Mesenteric fat pad (tissue), 1 donor: ENCODE measurements at places on chromosomes 1 and 21. TPM values are rescaled to one million over a fixed set of nuclear protein-coding genes. Genes with fewer than 3 reads are reported as not detected.
A peak's percentile ranks its signal among the peaks of the same experiment; 100 is the strongest.

OR14A2 gene
- total RNA-seq: not detected

- DNase-seq: no peak
Measured at GRCh38 chr1:176884286-176884685, 280.2 kb downstream of the ASTN1 start.

ANGPTL3 gene
- total RNA-seq: not detected

DNA sequence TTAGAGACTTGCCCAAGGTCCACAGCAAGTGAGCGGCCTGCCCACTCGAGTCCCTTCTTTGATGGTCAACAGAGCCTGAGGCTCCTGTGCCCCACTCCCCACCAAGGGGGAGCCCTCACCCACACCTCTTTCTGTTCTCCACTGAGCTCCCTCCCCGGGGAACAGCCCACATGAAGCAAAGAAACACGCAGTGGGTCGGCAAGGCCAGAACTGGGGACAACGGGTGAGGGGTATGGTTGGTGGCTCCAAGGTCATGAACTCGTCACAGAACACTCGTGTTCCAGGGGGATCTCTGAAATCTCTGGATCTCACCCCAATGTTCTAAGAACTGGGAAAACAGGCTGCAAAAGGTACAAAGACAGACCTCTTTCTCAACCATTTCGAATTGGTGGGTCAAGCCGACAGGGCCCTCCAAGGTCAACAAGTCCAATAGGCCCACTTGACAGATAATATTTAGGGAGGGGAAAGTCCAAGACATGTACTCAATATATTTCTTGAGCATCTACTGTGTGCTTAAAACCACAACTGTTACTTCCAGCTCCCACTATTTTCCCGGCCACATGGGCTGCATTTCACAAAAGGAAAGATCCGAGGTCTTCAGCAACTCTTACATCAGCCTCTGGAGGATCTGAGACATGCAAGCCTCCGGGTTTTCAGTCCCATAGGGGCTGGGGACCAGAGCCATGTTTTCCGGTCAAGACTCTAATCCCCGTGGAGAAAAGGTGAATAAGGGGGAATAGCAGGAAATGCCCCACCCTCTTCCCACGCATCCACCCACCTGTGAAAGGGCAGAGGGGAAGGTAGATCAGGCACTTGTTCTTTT is 1.1 kb upstream of the RAP1GAP start:
- no peak for DNase-seq

DNM3 gene
- total RNA-seq: 5.1 TPM

- DNase-seq: no peak
Measured at GRCh38 chr1:48761411-48761810, 15.3 kb downstream of the BEND5 start.

DNA sequence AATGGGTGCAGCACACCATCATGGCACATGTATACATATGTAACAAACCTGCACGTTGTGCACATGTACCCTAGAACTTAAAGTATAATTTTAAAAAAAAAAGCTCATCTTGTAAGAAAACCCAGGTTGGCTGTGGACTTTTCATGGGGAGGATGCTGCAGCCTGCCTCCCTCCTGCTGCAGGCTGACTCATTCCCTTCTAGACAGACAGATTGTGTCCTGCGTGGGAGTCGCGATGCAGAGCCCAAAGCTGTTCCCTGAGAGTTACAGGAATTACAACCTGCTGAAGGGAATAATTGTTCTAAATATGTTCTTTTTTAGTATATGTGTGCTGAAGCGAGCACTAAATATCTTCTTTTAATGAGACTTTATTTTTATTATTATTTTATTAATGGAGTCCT is 93.2 kb downstream of the TBX19 start:
- DNase-seq: no peak

ELOVL1 gene
- total RNA-seq: 149 TPM

- DNase-seq: no peak
Measured at GRCh38 chr1:172006660-172007059, 165.4 kb downstream of the DNM3 start.

PRKCZ gene
- total RNA-seq: 1.4 TPM

GRCh38 chr1:92538413-92539061 is 51.8 kb upstream of the GFI1 start:
- DNase-seq: no peak

GRCh38 chr1:22944346-22945055 is 28.2 kb downstream of the LACTBL1 start:
- DNase-seq: peak; percentile 8

SELENBP1 gene
- 63.0 TPM for total RNA-seq

GRCh38 chr1:19846338-19846737 is 31.3 kb upstream of the RNF186 start:
- DNase-seq: no peak

DNA sequence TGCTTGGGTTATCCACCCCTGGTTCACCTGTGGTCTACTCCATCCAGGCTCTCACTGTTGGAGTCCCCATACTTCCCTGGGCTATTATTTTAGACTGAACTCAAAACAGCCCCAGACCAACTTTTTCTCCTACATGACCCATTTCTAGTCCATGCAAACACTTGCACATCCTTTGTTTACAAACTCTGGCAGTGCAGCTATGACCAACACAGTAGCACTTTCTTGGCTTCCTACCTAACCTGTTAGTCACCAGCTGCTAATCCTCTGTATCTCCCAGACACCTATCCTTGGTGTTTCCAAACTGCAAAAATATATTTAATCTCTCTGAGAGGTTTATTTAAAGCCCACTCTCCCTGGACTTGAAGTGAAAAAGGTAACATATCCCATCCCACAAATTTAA is 90.8 kb downstream of the DDAH1 start:
- DNase-seq: no peak

DNA sequence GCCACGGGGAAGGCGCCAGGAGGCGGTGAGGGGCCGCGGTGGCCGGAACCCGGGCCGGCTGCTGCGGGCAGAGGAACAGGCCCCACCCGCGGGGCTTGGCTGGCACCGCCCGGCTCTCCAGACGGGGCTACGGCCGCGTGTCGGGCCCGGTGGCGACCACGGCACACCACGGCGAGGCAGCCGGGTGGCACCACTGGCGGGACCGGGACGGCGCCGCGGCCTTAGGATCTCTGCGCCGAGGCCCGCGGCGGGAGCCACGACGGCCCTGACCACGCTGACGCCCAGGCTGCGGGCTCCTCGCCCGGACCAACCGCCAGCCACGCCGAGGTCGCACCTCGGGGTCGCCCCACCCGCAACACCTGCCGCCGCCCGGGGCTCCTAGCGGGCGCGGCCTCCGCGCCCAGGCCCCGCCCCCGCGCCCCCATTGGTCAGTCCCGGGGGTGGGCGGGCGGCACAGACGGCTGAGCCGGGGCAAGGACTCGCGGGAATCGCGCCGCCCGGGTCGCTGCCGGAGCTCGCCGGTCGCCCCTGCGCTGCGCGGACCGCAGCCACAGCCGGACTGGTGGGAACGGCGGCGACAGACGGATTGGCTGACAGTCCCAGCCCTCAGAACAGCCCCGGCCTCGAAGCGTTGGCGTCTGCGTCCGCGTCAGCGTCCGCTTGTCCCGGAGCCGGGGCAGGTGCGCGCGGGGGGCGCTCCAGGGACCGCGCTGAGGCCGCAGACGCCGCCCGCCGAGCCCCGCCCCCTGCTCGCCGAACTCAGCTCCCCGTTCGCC is at the start of gene BMP8A:
BMP8A (plus strand) TSS at position 491 of the 776 bp plus-strand sequence. CDS start 356 bp downstream, outside the sequence.
- DNase-seq: no peak

MYCL gene
- 0.32 TPM for total RNA-seq

CR1 gene
- total RNA-seq: 31.2 TPM
